Activated CD4-positive, alpha-beta memory T cell treated with anti-CD3 and anti-CD28 coated beads, Interleukin-2, amount 10 ng/mL, durations not matched to agents 7 days and 5 days (primary cell): ENCODE measurements at places on chromosomes 6 and 20. TPM values are rescaled to one million over a fixed set of nuclear protein-coding genes. Genes with fewer than 3 reads are reported as not detected.

GRCh38 chr6:20717743-20718142, 183.5 kb downstream of the CDKAL1 start:
- peaks cover 15% of the 10 kb centered on the region for H3K4me1 ChIP-seq
- H3K4me3 ChIP-seq, result no peak overlapping the region
- no peak for DNase-seq
- H3K36me3 ChIP-seq, result peaks cover 7% of the 10 kb centered on the region
- H3K27me3 ChIP-seq, result no peaks in the 10 kb centered on the region

DNA sequence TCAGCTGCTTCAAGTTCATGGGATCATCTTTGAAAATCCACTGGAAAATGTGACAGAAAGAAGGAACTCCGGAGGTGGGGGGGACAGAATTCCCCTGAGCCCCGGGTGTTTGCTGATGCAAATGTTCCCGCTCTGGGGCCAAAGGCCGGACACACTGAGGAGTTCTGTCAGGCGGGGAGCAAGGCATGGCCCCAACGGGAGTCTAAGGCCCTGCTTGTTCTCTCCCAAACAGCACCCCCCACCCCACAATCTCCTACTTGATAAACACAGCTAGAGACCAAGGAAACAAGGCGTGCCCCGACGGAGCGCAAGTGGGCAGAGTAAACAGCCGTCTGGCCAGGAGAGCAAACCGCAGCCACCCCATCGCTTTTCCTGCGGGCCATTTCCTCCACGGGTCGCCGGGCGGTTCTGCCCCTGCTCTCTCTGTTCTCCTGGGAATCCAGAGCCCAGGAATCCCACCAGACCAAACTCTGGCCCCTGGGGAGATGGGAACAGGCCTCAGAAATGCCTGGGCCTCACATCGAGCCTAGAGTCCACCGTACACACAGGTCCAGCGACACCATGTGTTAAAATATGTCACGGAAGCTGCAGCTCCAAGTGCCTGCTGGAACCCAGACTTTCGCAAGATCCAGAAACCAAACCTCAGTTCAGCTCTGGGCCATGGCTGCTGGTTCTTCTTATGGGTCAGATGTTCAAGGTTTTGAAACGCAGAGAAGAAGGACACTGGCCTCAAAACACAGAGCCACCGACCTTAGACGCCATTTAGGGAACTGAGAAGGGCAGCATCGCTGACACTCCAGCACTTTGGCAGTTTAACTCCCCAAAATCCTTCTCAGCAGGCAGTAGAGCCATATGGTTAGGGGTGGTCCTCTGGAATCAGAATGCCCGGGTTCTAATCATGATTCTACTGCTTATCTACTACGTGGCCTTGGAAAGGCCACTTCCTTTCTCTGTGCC, 104.2 kb downstream of the PREX1 start:
- DNase-seq, result no peak
- H3K27ac ChIP-seq, result no peak overlapping the region
- H3K4me1 ChIP-seq, result peaks cover 68% of the 10 kb centered on the region
- H3K36me3 ChIP-seq, result peaks cover 79% of the 10 kb centered on the region
- no peaks in the 10 kb centered on the region for H3K27me3 ChIP-seq

Gene VSTM2L
- not detected for total RNA-seq

GRCh38 chr6:2861822-2862164, 20.1 kb upstream of the SERPINB1 start:
- peak overlapping the region; percentile 90 for H3K27ac ChIP-seq
- no peak overlapping the region for H3K4me3 ChIP-seq
- H3K27me3 ChIP-seq, result no peaks in the 10 kb centered on the region
- H3K36me3 ChIP-seq, result peaks cover 39% of the 10 kb centered on the region
- no peak for DNase-seq
- H3K4me1 ChIP-seq, result peaks cover 72% of the 10 kb centered on the region

GRCh38 chr6:147135211-147135681, 69.0 kb upstream of the STXBP5 start:
- no peaks in the 10 kb centered on the region for H3K27me3 ChIP-seq
- no peaks in the 10 kb centered on the region for H3K36me3 ChIP-seq
- H3K4me3 ChIP-seq, result no peak overlapping the region
- H3K27ac ChIP-seq, result no peak overlapping the region
- H3K4me1 ChIP-seq, result peaks cover 2% of the 10 kb centered on the region

Gene TREM2
- not detected for total RNA-seq

DNA sequence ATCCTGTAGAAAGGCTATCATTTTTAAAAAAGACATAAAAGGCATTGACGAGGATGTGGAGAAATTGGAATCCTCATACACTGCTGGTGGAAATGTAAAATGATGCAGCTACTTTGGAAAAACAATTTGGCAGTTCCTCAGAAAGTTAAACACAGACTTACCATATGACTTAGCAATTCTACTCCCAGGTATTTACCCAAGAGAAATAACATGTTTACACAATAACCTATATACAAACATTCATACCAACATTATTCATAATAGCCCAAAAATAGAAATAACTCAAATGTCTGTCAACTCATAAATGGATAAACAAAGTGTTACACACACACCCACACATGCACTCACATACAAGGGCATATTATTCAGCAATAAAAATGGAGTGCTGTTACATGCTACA, 23.4 kb upstream of the CEP85L start:
- peaks cover 13% of the 10 kb centered on the region for H3K4me1 ChIP-seq
- H3K27me3 ChIP-seq, result no peaks in the 10 kb centered on the region
- H3K27ac ChIP-seq, result no peak overlapping the region
- DNase-seq, result no peak

DNA sequence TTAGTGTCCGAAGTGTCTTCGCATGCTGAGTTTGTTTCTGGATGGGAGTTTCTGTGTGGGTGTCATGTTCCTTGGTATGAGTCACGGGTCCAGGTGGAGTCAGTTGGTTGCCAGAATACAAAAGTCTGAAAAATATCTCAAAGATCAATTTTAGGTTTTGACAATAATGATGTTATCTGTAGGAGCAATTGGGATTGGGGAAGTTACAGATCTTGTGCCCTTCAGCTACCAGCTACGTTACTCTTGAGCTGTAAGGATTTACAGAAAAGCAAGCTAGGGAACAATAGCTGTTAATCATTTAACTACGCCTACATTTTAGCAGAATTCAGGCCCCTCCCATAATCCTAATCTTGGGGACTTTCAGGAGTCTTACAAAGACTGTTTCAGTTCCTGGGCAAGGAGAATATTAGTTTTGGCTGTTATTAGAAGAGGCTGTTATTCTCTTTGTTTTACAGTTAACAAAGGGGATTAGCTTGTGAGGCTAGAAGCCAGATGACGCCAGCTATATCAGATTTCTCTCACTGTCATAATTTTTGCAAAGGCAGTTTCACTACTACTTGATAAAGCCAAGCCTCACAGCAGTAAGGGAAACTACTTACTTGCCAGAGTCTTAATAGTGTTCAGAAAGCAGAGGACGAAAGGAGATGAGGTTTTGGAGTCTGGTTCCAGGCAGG, 15.4 kb upstream of the SLC22A16 start:
- H3K27me3 ChIP-seq, result peaks cover 31% of the 10 kb centered on the region
- H3K4me3 ChIP-seq, result no peak overlapping the region
- peaks cover 14% of the 10 kb centered on the region for H3K4me1 ChIP-seq
- DNase-seq, result no peak
- no peak overlapping the region for H3K27ac ChIP-seq
- no peaks in the 10 kb centered on the region for H3K36me3 ChIP-seq

Gene NPEPL1
- total RNA-seq, result 30.7 TPM

Gene LAMA4
- total RNA-seq, result not detected

GRCh38 chr20:35743693-35744491, 1.8 kb upstream of the RBM39 start:
- DNase-seq, result peak; percentile 33
- peaks cover 32% of the 10 kb centered on the region for H3K36me3 ChIP-seq
- peak overlapping the region; percentile 99 for H3K27ac ChIP-seq
- H3K27me3 ChIP-seq, result no peaks in the 10 kb centered on the region
- H3K4me1 ChIP-seq, result peaks cover 30% of the 10 kb centered on the region
- peak overlapping the region; percentile 98 for H3K4me3 ChIP-seq

Gene PRDM1
- 112 TPM for total RNA-seq

Gene SEMG1
- total RNA-seq, result not detected

Gene RRAGD
- 11.6 TPM for total RNA-seq

Gene CTCFL
- total RNA-seq, result not detected

Gene INSM1
- total RNA-seq, result not detected

- no peaks in the 10 kb centered on the region for H3K27me3 ChIP-seq
- H3K4me1 ChIP-seq, result no peaks in the 10 kb centered on the region
- no peak overlapping the region for H3K4me3 ChIP-seq
- no peak overlapping the region for H3K27ac ChIP-seq
Observed at GRCh38 chr6:66865771-66866170, 1158.7 kb upstream of the EYS start.

Gene NT5E
- 2.4 TPM for total RNA-seq

DNA sequence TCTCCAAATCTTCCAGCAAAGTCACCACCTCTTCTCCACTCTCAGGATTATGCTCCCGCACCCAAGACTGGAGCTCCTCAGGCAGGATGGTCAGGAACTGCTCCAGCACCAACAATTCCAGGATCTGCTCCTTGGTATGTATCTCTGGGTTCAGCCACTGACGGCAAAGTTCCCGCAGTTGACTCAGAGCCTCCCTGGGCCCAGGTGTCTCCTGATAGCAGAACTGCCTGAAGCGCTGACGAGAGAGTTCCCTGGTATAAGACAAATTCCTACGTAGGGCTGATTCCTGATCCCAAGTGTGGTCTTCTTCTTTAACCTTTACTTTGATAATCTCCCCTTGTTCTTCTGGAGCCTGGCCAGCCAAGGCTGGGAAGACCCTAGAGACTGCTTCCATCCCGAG, 60.6 kb downstream of the GPX5 start:
- DNase-seq, result no peak
- no peak overlapping the region for H3K4me3 ChIP-seq
- H3K4me1 ChIP-seq, result peaks cover 34% of the 10 kb centered on the region
- peaks cover 5% of the 10 kb centered on the region for H3K36me3 ChIP-seq
- peaks cover 70% of the 10 kb centered on the region for H3K27me3 ChIP-seq

- H3K27me3 ChIP-seq, result peaks cover 1% of the 10 kb centered on the region
- H3K27ac ChIP-seq, result peak overlapping the region; percentile 44
- H3K4me1 ChIP-seq, result peaks cover 36% of the 10 kb centered on the region
Observed at GRCh38 chr20:362271-363254, 15.7 kb downstream of the NRSN2 start.

DNA sequence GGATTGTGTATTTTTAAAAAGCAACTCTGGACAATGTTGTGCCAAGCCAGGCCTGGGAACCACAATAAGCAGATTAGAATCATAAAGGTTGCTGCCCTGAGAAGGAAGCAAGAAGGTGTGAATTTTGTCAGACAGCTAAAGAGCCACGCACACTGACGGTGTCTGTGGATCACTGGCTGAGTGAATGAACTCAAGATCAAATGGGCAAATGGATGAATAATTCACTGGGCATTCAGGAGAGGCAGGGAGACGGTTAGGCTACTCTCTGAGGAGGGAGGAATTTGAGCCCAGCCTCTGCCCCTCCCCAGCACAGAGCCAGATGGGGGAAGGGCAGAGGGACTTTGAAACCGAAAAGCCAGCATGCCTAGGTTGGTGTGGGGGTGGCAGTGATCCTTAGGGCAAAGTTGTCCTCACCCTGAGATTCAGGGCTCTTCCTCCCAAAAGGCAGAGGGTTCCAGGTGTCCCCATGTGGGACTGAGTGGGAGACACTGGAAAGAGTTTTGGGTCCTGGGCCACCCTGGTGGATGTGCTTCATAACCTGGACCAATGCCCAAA, 19.5 kb upstream of the SLC22A7 start:
- DNase-seq, result no peak
- no peak overlapping the region for H3K4me3 ChIP-seq
- H3K27ac ChIP-seq, result no peak overlapping the region
- H3K36me3 ChIP-seq, result no peaks in the 10 kb centered on the region

- H3K27ac ChIP-seq, result no peak overlapping the region
- no peaks in the 10 kb centered on the region for H3K27me3 ChIP-seq
- no peaks in the 10 kb centered on the region for H3K4me1 ChIP-seq
- no peak for DNase-seq
- H3K36me3 ChIP-seq, result no peaks in the 10 kb centered on the region
Observed at GRCh38 chr6:115276881-115277565, 783.7 kb downstream of the FRK start.

DNA sequence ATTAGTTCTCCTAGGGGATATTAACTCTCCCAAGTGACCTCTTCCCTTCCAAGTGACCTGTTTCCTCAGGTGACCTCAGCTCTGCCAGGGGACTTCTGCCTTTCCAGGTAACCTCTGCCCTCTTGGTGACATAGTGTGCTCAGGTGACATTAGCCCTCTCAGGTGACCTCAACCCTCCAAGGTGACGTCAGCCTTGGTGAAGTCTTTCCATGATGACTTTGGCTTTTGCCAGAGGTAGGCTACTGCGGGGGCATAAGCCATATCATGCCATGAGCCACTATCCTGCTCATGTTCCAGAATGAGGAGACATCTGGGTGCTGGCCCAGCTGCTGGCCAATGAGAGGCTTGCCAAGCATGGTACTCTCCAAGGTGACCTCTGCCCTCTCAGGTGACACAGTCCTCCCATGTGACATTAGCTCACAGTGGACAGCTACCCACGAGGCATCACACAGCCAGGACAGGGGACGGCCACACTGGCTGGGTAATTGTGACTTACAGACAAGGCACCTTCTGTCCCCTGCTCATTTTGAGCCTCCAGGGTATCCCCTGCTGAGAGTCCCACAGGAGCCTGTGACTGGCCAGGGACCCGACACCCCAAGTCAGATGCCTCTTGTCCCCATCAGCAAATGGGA, 31.1 kb downstream of the UBD start:
- peaks cover 26% of the 10 kb centered on the region for H3K27me3 ChIP-seq
- no peaks in the 10 kb centered on the region for H3K36me3 ChIP-seq
- H3K4me1 ChIP-seq, result no peaks in the 10 kb centered on the region

Gene HSPA1L
- total RNA-seq, result 2.8 TPM

Gene VNN1
- not detected for total RNA-seq

DNA sequence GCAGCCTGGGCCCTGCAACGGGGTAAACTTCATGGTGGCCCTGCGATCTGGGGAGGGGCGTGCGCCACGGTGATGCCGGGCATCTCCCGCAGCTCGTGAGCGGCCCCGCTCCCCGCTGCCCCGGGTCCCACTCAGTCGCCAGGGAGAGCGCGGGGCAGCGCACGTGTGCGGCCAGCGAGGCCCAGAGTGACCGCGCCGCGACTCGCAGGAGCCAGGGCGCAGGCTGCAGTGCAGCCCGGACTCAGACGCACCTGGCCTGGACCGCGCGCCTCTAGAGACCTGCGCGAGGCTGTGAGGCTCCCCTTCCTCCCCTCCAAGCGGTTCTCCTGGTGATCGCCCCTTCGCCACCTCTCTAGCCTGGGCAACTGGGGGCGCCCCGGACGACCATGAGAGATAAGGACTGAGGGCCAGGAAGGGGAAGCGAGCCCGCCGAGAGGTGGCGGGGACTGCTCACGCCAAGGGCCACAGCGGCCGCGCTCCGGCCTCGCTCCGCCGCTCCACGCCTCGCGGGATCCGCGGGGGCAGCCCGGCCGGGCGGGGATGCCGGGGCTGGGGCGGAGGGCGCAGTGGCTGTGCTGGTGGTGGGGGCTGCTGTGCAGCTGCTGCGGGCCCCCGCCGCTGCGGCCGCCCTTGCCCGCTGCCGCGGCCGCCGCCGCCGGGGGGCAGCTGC, 652 bp downstream of the BMP6 start:
- H3K4me1 ChIP-seq, result peaks cover 21% of the 10 kb centered on the region
- peak overlapping the region; percentile 67 for H3K4me3 ChIP-seq
- no peak overlapping the region for H3K27ac ChIP-seq

- H3K4me1 ChIP-seq, result peaks cover 4% of the 10 kb centered on the region
- H3K27me3 ChIP-seq, result no peaks in the 10 kb centered on the region
- no peak overlapping the region for H3K27ac ChIP-seq
- H3K4me3 ChIP-seq, result no peak overlapping the region
- DNase-seq, result no peak
- no peaks in the 10 kb centered on the region for H3K36me3 ChIP-seq
Observed at GRCh38 chr6:157629220-157629619, 193.8 kb upstream of the SNX9 start.

Gene ZSCAN16
- total RNA-seq, result 5.3 TPM
